ENCODE measurements at places on chromosomes 12 and 14.

- DNase-seq: peak; percentile 18
These were observed 1.1 kb upstream of the HEBP1 start for GRCh38 chr12:13000925-13001774.

DNA sequence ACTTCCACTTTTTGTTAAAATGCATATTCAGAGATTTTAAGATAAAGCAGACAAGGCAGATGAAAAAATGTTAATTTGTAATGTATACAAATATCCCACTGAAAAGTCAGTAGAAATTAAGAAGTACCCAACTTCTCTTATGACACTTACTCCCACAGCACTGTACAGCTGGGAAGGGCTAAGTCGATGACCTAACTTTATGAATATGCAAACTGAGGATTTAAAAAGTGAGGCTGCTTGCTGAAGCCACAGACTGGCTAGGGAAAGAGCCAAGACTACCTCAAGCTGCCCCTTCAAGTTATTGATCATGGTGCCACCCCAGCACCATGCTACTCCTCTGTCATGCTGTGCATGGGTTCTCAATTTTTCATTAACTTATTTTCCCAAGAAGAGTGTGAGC is 17.0 kb downstream of the PPM1H start:
- DNase-seq: no peak

- no peak for DNase-seq
These were observed 938 bp upstream of the SLC6A13 start for GRCh38 chr12:263574-263973.

- DNase-seq: no peak
These were observed 173.1 kb downstream of the SLC38A4 start for GRCh38 chr12:46652692-46653091.

- no peak for DNase-seq
These were observed 23.4 kb downstream of the DNM1L start for GRCh38 chr12:32702473-32702872.

DNA sequence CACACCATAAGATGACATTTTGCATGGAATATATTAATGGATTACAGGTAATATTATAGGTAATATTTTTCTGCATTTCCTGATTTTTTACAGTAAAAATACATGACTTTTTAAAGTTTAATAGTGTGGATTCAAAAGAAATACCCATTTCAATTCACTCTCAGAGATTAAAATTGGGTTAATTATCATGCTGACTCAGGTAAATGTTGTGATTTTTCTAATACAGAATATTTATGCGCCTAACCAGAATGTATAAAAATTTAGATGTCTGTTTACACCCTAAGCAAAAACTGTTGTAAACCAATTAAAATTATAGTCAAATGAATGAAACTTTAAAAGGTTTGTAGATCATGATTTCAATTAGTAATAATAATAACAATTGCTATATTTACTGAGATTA is 117.2 kb upstream of the FLRT2 start:
- no peak for DNase-seq

DNA sequence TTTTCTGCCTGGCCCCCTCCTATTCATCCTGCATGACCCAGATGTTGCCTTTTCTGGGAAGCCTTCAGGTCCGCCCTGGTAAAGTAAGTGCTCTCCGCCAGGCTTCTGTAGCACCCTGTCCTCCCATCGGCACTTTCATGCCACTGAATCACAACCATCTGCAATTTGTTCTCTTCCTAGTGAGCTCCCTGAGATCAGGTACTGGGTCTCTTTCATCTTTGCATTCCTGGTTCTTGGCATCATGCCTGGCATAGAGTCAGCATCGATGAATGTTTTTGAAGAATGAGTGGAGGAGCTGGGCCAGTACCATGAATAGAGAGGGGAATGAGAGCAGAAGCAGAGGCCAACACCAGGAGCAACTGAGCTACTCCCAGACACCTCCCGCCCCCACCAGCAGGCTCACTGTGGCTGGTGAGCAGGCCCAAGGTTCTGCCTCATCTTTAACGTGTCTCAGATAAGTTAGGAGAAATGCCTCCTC is 13.1 kb downstream of the ZDHHC22 start:
- DNase-seq: no peak

GRCh38 chr12:130919086-130919485 is 34.6 kb upstream of the ADGRD1 start:
- no peak for DNase-seq

DNA sequence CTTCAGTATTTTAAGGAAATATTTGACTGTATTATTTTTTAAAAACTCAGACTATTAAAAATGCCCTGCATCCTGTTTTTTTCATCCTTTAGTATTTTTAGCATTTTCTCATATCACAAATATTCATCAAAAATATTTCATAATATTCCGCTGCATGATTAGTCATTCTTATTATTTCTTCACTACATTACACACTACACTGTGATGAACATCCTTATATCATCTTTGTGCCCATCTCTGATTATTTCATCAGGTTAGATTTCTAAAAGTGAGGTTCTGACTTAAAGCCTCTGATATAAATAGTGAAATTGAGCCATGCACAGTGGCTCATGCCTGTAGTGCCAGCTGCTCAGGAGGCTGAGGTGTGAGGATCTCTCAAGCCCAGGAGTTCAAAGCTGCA is 8.1 kb downstream of the COCH start:
- no peak for DNase-seq

DNA sequence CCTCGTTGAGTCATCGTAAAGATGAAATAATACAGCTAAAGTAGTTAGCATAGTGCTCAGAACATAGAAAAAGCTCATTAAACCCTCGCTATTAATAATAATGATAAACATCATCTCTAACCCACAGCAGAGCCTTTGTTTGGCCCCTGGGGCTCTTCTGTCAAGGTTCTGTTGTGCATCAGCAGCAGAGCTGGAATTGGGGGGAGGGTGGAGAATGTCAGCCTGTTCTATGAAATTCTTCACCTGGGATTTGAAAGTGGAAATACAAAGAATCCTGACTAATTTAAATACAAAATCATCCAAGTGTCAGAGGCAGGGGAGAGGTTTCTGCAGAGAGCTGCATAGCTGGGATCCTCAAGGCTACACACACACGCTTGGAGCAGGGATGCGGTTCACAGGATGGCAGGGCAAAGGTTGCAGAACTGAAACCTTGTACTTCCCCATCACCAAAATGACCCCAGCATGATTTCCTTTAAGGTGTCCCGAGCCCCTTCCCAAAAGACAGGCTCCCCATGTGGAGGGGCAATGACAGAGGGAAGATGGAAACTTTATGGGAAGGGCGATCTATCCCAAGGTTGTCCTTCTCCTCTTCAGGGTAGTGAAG is 71.8 kb downstream of the DAD1 start:
- DNase-seq: no peak

DNA sequence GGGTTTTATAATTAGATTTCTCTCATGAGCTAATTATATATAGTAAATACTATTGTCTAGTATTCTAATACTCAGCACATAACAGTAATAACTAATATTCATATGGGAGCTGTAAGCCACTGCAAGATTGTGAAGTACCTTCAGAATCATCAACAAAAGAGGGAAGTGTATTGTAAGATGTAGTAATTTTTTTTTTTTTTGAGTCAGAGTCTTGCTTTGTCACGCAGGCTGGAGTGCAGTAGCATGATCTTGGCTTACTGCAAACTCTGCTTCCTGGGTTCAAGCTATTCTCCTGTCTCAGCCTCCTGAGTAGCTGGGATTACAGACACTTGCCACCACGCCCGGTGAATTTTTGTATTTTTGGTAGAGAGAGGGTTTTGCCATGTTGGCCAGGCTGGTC is 3.1 kb downstream of the GPR33 start:
- DNase-seq: no peak

- DNase-seq: no peak
These were observed 88.8 kb downstream of the SCFD1 start for GRCh38 chr14:30710876-30711275.

GRCh38 chr14:87901236-87901635 is 91.7 kb downstream of the GALC start:
- DNase-seq: no peak

DNA sequence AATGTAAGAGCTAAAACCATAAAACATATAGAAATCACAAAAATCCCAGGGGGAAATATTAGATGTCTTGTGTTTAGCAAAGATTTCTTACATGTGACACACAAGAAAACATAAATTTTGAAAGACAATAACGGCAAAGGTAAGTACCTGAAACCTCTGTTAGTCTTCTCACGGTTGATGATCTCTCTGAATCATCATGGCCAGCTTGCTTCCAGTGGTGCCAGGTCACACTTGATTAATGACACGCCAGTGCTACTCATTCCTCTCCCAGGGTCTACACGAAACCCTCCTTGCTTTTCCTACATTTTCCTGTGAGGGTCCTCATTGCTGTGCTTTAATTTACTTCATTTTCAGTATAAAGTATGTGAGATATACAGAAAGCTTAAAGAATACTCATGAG is 114.4 kb upstream of the PARP11 start:
- no peak for DNase-seq

- peak; percentile 48 for DNase-seq
These were observed 3.0 kb downstream of the WNT1 start for GRCh38 chr12:48980953-48981756.

GRCh38 chr12:70852416-70853150 is 68.0 kb downstream of the PTPRR start:
- DNase-seq: no peak

All from T-helper 9 cell (primary cell).